Cardiac muscle cell (in vitro differentiated cells and primary cell): ENCODE measurements at places on chromosomes 6 and 20.
A peak's percentile ranks its signal among the peaks of the same experiment; 100 is the strongest.

GRCh38 chr6:37205175-37205996 lies 35.4 kb downstream of the PIM1 start:
- DNase-seq = no peak

DNA sequence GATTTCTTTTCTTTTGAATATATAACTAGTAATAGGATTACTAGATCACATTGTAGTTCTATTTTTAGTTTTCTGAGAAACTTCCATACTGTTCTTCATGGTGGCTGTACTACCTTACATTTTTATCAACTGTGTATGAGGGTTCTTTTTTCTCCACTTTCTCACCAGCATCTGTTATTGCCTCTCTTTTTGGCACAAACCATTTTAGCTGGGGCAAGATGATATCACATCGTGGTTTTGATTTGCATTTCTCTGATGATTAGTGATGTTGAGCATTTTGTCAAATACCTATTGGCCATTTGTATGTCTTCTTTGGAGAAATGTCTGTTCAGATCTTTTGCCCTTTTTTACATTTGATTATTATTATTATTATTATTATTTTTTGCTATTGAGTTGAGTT lies 86.1 kb upstream of the TCF21 start:
- no peak for DNase-seq

DNA sequence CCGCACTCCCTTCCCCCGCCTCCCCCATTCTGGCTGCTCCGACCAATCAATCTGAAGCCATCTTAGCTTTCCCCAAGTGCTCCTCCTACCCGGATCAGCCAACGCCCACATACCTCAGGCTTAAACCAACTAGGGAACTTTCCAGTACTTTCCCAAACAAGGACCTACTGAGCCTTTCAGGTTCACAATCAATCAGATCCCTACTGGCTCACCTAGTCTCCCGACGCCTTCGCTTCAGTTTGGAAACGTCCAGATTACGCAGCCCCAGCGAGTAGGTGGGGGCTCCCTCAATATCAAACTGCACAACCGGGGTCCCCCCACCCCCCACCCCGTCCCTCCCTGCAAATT lies 432 bp downstream of the HSPA1L start:
- peak; percentile 99 for DNase-seq

GRCh38 chr6:11486051-11486450 lies 51.5 kb upstream of the TMEM170B start:
- no peak for DNase-seq

- peak; percentile 60 for DNase-seq
These were observed at the start of gene TIAM2 for GRCh38 chr6:154995254-154996015. TIAM2 (plus strand) TSS chr6:154995315; CDS start chr6:155129224, 133,909 bp downstream.

GRCh38 chr6:123518441-123519188 lies 118.1 kb downstream of the TRDN start:
- no peak for DNase-seq

DNA sequence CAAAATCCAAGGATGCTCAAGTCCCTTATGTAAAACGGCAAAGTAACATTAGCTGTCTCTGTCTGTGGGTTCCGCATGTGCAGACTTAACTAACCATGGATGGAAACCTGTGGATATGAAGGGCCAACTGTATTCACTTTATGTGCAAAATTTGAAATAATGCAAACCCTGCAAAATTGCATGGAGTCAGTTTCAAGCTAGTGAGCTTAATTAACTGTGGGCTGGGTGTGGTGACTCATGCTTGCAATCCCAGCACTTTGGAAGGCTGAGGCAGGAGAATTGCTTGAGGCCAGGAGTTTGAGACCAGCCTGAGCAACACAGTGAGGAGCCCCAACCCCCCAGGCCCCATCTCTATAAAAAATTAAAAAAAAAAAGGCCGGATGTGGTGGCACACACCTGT lies 81.4 kb downstream of the ANKS1A start:
- no peak for DNase-seq

DNA sequence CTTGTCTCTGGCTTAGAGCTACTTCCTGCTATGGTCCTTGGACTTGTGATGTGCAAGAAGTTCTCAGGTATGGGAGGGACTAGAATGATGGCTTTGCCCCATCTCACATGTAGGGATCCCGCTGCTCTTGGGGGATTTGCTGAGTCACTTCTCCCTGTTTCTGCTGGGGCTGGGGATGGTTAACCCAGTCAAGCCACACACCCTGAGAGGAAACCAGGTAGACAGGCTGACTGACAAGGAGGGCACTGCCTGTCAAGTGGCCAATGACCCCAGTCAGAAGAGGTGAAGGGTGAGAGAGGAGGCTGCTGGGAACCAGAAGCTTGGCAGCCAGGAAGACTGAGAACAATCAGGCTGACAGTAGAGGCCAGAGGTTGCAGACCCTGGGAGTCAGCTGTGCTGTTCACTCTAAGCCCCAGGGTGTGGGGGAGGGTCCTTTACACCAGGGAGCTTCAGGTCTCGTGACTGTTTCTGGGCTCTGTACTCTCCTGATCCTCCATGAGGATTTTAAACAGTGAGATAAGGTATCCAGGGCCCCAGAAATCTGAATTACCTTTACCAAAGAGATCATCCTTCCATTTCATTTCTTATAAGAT lies 34.6 kb downstream of the HLA-F start:
- DNase-seq = no peak

- DNase-seq = no peak
These were observed 89.1 kb upstream of the ZNF184 start for GRCh38 chr6:27562027-27562410.

DNA sequence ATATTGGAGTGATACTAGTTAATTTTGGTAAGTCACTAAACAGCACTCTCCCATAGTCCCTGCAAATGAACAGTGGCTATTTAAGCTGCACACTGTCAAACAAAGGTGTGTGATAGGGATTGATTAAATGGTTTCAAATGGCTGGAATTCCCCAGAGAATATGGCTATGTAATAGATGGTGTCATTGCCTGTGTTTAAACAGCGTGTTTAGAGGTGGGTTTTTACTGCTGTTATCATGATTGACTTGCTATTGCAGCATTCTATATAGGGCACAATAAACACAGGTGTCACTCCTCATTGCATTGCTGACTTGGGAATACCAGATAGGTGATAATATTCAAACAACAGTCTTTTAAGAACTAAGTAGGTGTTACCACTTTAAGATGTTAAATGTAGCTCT lies 171.7 kb upstream of the MAN1A1 start:
- DNase-seq = no peak

DNA sequence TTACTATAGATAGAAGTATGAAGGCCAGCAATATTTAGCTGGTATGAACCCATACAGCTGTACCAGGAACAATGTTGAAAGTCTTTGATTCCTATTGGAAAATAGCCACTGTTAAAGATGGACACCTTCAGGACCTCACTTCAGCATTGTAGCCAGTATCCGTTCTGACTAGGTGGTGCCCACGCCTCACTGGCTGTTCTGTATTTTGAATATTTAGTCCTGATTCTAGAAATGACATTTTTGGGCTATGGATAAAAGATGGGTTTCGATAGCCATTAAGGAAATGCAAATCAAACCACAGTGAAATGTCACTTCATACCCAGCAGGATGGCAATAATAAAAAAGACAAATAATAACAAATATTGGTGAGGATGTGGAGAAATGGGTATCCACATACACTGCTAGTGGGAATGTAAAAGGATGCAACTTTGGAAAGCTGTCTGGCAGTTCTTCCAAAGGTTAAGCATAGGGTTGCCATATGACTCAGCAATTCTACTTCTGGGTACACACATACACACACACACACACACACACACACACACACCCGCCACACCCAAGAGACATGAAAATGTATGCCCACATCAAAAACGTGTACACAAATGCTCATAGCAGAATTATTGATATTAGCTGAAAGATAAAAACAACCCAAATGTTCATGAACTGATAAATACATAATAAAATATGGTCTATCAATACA lies 56.8 kb downstream of the UTRN start:
- no peak for DNase-seq

DNA sequence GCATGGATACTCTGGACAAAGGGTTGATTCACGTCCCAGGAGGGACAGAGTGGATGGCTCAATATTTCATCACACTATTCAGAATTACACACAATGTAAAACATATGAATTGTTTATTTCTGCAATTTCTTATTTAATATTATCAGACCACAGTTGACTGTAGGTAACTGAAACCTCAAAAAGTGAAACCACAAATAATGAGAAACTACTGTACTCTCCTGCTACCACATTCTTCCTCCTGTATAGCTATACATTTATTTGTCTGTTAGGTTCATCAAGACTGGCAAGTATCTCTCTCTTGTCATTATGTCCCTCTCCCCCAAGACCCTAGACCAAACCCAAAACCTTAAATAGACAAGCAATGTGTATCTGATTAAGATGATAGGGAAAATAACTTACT lies 60.0 kb downstream of the SYCP2 start:
- no peak for DNase-seq

DNA sequence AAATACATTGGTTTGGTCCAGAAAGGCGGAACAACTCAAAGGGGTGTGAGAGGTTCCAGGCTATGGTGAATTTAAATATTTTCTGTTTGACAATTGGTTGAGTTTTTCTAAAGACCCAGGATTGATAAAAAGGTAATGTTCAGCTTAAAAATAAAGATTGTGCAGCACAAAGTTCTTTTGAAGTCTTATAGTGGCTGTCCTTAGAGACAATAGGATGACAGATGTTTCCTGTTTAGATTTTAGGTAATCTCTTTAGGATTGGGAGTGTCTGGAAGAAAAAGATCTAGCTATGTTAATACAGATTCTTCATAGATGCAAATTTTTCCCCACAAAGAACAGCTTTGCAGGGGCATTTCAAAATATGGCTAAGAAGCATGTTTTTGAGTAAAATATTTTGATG lies 119.7 kb downstream of the GRIK2 start:
- DNase-seq = no peak

- no peak for DNase-seq
These were observed 59.6 kb downstream of the SLC24A3 start for GRCh38 chr20:19271879-19272651.

GRCh38 chr6:168530653-168531071 lies 89.7 kb downstream of the SMOC2 start:
- no peak for DNase-seq

DNA sequence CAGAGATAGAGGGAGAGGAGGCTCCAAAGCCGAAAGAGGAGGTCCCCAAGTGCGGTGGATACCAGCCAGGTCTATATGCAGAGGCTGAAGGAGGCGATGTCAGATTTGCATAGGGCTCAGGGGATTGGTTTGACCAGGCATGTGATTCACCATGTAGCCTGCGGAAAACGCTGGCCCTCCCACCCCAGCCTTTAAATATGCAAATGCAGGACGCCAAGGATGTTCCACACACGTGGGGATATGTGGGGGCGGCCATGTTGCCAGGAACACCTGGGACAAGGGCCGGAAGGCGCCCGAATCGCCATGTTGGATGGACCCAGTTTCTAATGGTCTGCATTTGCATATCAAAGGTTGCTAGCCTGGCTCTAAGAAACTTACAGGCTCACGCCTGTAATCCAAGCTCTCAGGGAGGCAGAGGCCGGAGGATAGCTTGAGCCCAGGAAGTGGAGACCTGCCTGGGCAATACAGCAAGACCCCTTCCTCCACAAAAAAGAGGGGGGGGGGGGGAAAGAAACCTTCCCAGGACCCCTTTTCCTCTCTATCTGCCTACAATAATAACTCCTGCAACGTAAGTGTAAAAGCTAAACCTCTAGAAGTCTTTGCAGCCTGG lies 110.5 kb downstream of the TULP4 start:
- no peak for DNase-seq

- no peak for DNase-seq
These were observed 230.8 kb downstream of the EYA2 start for GRCh38 chr20:47125508-47125757.

DNA sequence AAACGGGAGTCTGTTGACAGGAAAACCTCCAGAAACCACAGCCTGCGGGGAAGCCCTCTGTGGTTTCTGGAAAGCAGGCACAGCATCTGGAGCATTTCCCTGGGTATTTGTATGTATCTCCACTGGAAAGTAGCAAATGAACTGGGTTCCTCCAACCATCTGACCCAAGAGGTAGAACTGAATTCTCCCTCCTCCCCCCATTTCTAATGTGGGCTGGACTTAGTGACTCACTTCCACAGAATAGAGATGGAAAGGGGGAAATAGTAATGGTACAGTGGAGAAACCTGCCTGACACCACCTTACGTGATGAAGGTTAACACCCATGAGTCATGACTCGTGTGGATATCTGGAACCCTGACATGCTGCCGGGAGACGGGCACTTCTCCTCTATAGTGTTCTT lies 51.9 kb upstream of the XRN2 start:
- DNase-seq = no peak

DNA sequence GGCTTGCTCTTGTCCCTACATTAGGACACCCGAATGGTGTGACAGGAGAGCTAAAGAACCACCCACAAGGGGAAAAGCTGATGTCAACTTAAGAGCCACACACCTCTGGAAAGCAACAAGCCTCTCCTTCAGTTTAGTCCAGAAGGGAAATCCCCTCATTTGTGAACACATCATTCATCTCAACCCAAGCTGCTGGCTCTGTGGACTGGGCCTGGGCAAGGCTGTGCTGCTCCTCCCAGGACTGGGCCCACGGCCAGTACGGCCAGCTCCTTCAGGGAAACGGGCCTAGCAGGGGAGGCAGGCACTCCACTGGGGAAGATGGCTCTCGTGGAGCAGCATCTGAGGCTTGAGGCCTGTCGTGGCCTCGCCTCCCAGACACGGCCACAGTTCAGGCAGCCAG lies 12.8 kb upstream of the SLC4A11 start:
- DNase-seq = no peak

GRCh38 chr6:42013134-42013516 lies 37.2 kb upstream of the TAF8 start:
- no peak for DNase-seq

- no peak for DNase-seq
These were observed 256.9 kb downstream of the ERMARD start for GRCh38 chr6:170008294-170008785.

- no peak for DNase-seq
These were observed 723 bp upstream of the SNPH start for GRCh38 chr20:1265226-1265915.

GRCh38 chr20:61230-61629 lies 26.2 kb upstream of the DEFB125 start:
- DNase-seq = no peak

DNA sequence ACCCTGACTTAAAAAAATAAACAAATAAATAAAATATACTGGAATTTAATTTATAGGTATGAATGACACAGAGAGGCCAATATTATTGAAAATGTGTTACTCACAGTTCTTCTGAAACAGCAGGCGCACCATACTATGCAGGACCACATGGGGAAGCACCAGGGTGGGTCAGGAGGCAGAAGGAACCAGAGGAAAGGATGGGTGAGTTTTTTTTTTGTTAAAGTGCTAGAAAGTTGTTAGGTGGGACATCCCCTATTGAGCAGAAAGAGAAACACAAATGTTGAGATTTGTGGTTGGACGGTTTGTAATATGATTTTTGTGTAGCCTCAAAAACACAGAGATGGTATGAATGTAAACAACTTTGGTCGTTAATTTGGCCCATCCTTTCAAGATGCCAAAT lies 26.0 kb downstream of the PTPRA start:
- no peak for DNase-seq

GRCh38 chr20:58048096-58048702 lies 180.3 kb downstream of the ANKRD60 start:
- peak; percentile 80 for DNase-seq
